ENCODE measurements at places on chromosomes 2 and 18.

DNA sequence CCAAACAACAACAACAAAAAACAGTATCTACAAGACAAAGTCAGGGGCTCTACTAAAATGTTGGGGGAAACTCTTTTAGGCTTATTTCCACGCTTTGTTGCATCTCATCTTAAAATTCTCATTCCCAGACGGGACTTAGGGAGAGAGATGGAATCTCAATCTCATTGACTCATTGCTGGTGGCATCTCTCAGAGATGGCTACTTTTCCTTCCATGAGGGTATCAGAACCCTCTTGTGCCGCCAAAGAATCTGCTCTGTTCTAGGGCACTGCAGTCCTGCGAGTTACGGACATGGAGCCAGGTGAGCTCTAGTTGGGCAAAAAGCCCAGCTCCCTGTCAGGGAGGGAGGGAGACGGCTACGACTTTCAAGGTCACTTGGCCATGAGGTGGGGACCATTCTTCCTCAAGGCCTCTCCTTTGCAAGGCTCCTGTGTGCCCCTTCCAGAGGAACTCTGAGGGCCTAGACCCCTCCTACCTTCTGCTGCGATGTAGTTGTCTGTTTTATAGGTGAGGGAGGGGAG, 68.0 kb downstream of the MYCN start:
- no peak for DNase-seq

- DNase-seq = no peak
Measured at GRCh38 chr18:45213040-45213333, 402.3 kb upstream of the SLC14A2 start.

DNA sequence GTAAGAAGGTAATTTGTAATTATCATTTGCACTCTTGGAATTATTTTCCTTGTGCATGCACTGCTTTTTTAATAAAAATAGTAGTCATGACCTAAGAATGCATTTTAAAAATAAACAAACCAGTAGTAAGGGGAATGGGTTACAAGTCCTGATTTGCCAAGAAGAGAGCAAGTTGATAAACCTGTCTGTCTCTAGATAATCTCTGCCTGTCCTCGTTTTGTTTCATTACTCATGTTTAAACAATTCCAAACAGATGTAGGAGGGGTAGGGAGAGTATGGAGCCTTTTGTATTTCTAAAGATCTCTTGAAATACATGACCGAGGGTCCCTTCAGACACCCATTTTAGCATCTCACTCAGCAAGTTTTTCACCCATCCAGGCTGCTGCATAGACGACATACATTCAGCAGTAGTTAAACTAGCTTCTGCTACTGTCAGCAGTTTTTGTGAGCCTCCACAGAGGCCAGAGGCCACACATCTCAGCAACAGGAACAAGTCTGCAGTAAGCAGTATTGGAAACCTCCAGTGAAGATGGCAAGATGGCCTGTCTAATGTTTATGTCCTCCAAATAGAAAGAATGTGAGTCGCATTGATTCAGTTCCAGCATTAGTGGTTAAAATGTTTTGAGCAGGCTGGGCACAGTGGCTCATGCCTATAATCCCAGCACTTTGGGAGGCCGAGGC, 2.3 kb upstream of the EXOC6B start:
- no peak for DNase-seq

DNA sequence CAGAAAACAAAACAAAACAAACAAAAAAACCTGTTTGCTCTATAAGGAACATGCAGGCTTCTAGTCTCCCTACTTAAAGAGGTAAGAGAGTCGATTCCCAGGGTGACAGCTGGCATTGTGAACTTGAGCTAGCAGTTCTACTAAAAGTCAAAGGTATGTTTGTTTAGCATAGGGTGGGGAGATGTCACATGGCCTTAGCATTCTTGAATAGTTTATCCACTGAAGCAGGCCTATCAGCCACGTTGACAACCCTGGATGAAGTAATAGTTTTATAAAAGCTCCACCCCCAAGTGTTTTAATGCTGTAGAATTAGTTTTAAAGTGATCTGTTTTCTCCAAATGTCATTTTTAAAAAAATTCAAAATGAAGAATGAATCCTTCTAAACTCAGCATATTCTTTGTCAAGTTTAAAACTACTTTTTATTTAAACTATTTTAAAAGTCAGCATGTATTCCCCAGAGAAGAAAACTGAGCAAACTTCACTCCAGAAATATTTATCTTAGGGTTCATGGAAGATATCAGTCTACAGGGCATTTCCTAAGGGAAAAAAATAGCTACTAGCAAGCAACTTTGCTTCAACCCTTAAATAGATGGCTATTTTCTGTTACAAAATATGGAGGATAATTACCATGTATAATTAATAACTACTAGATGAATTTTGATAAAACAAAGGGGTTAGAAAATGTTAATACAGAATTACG, 1.7 kb downstream of the MYOM1 start:
- no peak for DNase-seq

DNA sequence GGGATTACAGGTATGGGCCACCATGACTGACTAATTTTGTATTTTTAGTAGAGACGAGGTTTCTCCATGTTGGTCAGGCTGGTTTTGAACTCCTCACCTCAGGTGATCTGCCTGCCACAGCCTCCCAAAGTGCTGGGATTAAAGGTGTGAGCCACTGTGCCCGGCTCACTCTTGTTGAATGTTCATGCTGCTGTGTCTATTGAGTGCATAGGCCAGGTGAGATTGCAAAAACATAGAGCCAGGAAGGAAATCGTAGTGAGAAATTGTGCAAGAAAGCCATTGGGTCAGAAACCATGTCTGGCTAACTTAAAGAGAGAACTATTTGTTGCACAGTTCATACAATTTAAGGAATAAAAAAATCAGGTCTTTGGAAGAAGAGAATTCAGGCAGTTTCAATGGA, 45.5 kb upstream of the FZD5 start:
- DNase-seq = no peak

GRCh38 chr2:6823111-6823510, 42.6 kb downstream of the CMPK2 start:
- no peak for DNase-seq

DNA sequence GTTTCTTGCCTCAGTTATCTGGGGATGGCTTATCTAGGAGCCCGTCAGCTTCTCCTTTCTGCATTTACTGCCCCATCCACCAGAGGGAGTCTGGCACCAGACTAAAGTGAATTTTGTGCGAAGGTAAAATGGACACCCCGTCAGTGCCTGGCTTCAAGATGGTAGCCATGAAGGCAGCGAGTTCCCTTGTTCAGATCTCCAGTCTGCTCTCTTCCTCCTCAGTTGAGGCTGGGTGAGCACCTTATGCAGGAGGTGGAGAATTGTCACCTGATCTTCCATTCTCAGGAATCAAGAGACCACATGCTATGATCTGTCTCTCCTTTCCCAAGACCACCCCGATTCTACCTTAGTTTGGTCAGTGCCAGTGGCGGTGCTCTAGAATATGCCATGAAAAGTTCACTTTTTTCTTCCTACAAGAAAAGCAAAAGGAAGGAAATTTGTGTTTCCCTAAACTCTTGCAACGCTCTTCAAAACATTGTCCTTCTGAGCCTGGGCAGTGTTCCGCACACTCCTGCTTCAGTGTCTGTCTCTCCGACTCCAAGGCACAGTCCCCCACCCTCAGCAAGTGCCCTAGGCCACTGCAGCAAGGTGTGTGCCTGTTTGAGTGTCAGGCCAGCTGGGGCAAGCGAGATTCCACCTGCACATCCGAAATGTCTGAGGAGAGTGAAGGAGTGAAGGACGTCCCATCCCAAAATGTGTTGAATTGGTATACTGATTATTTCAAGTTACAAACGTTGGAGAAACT, 168.6 kb downstream of the SS18 start:
- peak; percentile 62 for DNase-seq

DNA sequence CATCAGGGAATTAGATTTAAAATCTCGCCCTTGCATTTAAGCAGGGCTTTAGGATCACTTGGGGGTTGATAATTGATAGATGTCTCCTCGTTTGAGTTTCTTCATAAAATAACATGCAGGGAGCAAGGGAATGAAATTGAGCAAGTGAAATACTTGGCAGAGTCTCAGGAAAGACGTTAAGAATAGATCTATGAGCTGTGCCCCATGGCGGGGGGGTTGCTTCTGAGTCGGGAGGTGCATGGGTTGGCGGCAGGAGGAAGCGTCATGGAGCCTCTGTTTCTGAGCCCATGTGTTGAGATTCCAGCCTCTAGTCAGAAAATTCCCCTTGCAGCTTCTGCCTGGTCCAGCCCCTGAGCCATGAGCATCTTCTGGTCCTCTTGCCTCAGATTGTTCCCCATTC, 82.0 kb downstream of the APOB start:
- DNase-seq = no peak

DNA sequence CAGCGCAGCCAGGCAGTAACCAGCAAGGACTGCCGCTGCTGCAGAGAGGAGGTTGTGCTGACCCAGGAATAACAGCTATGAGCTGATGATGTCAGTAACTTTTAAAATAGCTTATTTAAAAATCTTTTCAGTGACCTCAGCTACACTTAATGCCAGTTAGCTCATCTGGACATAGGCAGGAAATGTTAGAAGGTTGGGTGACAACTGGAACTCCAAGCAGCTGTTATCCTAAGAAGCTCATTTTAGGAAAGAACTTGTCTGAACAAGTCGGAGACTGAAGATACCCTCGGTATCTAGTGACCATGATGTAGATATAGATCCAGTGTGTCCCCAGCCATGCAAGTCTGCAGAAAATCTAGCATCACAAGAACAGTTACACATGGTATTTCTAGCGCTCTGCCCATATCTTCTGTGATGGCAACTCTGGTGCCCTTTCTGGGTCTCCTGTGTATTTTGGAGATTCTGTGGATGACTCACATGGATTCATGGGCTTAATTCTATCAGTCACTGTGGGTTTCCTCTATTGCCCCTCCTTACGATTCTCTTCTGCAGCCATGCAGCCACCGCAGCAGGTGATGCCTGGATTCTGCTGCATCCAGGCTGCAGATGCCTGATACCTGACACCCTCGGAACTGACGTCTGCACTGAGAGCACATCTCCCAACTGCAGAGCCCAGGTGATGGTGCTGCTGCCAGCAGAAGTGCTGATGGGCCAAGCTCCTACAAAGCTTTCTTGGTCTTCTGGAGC, 19.8 kb upstream of the PLEK start:
- no peak for DNase-seq

GRCh38 chr2:154836632-154837031, 138.1 kb downstream of the KCNJ3 start:
- DNase-seq = no peak

- DNase-seq = no peak
Measured at GRCh38 chr18:78305789-78306188, 673.8 kb upstream of the SALL3 start.

- DNase-seq = no peak
Measured at GRCh38 chr2:240871071-240871958, 2.7 kb downstream of the AGXT start.

All from endothelial cell (in vitro differentiated cells).